ENCODE measurements at places on chromosomes 13 and 19.

DNA sequence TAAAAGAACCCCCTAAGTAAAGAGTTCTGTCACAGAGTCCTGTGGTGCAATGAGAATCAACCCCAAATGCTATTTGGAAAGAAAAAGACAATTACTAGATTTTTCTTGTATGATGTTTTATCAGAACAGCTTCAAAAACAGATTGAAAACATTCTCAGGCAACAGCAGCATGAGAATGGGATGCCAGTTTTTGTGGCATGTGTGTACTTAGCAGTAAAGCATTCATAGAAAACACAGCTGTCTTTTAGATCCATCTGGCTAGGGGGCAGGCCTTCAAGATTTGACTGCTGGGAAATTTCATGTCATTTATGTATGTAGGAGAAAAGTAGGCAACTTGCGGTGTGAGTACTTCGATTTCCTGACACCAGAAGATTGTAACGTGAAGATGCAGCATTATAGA is 170.5 kb upstream of the HTR2A start:
- no peak for ATAC-seq

DNA sequence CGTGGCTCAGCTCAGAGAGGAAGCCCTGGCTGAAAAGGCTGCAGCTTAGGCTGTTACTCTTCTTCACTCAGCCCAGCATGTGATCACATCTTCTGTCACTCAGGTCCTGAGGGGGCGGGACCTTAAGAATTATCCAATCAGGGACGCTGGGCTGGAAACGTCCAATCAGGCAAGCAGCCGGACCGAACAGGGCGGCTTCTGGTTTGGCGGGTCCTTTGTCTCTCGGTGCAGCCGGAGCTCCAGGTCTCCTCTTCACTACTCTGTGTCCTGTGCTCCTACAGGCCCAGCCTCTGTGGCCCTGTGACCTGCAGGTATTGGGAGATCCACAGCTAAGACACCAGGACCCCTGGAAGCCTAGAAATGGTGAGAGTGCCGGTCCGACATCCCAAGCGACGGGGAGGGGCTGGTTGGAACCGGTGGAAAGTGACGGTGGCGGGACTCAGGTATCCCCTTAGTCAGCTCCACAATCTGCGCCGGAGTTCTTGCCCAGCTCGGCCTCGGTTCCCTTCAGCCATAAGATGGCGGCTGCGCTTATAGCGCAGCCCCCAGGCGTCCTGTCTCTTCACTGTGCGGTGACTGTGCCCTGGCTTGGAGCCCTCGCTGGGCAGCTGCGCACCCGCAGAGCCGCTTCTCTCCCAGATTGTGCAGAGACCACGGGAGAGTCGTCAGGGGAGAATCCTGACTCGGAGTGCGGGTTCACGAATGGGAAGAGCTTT is at the start of gene ZNF93:
Gene ZNF93 (plus strand): TSS at position 218 of the 716 bp plus-strand sequence. CDS start 143 bp downstream, at position 361.
- peak; percentile 99 for ATAC-seq

- ATAC-seq, result no peak
Observed at GRCh38 chr19:48490981-48491792, 20.4 kb downstream of the LMTK3 start.

DNA sequence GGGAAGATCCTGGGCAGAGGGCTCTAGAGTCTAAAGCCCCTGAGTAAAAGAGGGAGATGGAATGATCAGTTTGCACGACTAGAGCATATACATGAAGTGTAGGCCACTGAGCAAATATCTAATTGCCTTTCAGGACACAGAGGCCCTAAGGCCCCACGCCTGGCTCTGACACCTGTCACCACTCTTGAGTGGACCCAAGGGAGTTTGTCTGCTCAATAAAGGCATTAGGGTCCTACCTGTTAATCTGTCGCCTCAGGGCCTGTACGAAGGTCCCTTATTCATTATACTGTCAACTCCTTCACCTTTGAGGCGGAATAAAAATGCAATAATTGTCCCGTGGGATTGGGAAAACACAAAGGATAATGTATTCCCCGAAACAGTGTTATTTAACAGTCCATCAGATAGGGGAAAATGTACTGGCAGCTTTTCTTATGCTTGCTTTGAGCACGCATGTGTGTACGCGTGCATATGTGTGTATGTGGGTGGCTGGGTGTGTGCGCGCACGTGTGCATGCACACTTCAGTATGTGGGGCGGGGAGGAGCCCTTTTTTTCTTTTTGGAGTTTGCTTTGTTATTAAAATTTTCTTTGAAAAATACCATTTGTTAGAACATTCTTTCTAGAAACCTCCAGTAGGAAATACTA is 161.8 kb upstream of the SERP2 start:
- no peak for ATAC-seq

GRCh38 chr13:63843766-63844699 is 2428.4 kb upstream of the PCDH20 start:
- ATAC-seq, result no peak

DNA sequence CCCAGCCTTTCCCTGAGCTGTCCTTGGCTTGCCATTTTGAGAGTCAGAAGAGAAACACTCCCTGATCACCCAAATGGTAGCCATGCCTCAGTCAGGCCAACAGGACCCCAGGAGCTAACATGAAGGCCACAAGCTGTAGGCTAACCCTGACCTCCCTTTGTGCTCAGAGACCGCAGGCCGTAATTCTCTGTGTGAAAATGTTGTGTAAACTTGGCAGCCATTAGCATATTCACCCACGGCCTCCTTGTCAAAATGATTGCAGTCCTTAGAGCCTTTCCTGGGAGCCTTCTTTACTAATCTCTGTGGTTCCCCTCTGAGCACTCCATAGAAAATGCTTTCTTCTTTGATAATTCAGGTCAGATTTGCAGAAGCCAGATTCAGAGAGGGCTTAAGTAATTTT is 418.9 kb downstream of the COG6 start:
- ATAC-seq, result no peak

- peak; percentile 67 for ATAC-seq
Observed at GRCh38 chr13:19601749-19602725, 31.4 kb upstream of the MPHOSPH8 start.

DNA sequence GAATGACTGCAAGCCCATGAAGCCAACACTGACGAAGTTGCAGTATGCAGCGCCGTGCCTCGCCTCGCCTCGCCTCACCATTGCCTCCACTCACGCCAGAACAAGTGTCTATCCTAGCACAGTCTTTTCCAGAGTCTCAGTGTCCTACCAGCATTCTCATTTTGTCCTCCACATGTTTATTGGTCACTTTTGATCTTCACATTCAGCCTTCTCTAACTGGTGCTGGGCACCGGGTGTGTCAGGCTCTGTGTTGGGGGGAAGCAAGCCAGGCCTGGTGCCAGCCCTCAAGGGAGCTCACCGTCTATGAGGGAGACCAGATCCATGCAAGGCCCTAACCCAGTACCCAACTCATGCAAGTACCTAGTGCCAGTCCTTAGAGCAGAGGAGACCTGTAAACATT is 69.7 kb upstream of the GPR183 start:
- ATAC-seq, result no peak

- ATAC-seq, result no peak
Observed at GRCh38 chr13:65339241-65339640, 1890.9 kb downstream of the PCDH9 start.

DNA sequence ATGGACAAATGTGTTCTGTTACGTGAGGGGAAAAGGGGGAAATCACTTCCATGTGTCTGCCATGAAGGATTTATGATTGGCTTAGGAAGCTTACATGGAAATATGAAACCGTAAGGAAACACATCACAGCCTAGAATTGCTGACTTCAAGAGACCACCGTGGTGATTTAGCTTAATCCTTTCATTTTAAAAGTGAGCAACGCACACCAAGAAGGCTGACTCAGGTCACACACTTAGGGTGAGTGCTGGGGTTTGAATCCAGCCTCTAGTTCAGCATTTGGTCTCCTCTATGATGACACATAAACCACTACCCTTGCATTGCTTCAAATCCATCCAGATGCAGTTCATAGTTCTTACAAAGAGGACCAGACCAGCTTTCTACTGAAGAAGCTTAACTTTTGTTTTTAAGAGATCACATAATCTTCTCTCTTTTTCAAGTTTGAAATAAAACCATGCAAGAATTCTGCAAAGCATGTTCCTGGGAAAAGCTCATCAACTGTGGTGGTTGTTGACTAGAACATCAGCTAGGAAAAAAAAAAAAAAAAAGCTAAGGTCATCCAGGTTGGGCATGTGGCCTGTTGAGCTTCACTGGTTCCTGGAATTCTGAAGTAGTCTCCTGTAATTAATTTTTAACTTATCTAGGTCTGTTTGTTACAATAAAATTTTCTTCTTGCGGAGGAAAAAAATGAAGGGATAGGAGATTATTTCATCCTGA is 60.2 kb upstream of the KL start:
- no peak for ATAC-seq

GRCh38 chr13:51806566-51806965 is 2.6 kb upstream of the DHRS12 start:
- ATAC-seq, result no peak

DNA sequence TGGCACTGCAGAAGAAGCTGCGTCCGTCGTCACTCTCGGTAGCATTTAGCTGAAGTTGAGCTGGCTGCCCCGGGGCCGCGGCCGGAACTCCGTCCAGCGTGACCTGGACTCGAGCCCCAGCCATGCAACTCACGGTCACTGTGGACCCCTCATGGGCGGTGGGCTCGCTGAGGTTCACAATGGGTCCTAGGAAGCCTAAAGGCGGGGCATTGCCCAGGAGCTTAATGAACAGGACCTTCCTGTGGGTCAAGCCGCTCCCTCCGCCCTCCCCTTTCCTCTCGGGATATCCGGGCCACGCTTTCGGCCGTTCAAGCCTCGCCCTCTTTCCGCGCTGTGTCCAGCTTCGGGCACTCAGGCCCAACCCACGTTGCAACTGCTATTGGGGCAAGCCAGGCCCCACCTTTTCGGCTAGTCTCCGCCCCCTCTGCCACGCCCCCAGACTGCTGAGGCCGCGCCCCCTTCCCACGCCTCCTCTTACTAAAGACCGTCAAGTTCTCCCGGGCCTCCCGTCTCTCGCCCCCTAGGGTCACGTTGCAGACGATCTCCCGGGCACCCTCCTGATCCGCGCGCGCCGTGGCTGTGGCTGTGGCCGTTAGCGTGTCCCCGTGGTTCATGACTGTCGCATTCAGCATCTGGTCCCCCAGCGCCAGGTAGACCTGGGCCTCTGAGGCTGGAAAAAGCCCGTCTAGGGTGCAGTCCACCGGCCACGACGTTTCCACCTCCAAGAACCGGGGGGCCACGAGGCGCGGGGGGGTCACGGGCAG is 1.4 kb upstream of the RAVER1 start:
- ATAC-seq, result peak; percentile 78

DNA sequence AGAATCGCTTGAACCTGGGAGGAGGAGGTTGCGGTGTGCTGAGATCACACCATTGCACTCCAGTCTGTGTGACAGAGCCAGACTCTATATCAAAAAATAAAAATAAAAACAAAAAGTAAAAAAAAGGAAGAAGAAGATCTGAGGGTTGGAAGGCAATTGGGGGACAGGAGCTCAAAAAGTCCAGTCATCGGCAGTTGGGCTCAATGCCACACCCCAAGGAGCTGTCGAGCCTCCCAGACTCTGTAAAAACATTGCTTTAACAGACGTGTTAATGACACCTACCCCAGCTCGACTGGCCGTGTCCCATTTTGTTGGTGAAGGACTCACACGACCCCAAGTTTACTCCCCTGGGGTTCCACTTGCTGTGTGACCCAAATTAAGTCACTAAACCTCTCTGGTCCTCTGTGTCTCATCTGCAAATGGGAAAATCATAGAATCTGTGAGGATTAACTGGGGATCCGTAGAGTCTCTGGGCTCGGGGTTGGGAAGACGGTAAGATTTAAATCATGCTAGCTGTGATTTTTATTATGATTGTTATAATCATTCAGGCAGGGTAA is 7.0 kb downstream of the GNA15 start:
- ATAC-seq, result no peak

GRCh38 chr19:10201176-10201575 is 6.4 kb upstream of the DNMT1 start:
- no peak for ATAC-seq

- ATAC-seq, result no peak
Observed at GRCh38 chr13:69828527-69828926, 279.1 kb upstream of the ATXN8OS start.

DNA sequence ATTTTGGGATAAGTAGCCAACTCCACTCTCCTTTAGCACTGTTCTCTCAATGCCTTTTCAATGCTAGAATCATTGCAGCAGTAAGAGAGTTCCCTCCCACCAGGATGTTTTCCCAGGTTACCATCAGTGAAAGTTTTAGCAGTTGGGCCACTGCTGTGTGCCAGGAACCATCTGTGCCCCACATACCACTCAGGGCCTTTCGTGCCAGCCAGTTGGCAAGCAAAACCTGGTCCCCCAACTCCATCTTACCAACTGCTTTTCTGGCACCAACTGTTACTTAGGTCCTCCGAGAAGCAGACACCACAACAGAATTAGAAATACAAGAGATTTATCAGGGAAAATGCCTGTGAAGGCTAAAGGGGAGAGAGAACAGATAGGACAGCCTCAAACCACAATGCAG is 533.4 kb upstream of the NBEA start:
- ATAC-seq, result no peak

All from esophagus mucosa (tissue), 1 donor.